ENCODE measurements at places on chromosomes 7 and 10.

- no peak for DNase-seq
These were observed 126.1 kb downstream of the AOAH start for GRCh38 chr7:36598054-36598674.

GRCh38 chr7:20089431-20089830, 127.8 kb downstream of the MACC1 start:
- DNase-seq: no peak

DNA sequence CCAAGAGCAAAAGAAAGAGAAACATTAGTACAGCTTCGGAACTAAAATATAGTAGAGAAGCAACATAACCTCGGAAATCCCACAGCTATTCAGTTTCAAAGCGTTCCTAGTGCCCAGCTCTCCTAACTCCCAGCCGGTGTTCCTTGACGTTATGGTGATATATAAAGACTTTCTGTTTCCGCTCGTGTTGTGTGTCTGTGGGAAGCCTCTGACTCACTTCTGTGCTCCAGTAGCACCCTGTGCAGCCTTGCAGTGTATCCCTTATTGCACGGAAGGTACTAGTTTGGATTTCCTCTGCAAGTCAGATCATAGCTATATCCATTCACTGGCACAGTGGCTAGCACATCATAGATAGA, 535 bp downstream of the ASAH2B start:
- DNase-seq: no peak

DNA sequence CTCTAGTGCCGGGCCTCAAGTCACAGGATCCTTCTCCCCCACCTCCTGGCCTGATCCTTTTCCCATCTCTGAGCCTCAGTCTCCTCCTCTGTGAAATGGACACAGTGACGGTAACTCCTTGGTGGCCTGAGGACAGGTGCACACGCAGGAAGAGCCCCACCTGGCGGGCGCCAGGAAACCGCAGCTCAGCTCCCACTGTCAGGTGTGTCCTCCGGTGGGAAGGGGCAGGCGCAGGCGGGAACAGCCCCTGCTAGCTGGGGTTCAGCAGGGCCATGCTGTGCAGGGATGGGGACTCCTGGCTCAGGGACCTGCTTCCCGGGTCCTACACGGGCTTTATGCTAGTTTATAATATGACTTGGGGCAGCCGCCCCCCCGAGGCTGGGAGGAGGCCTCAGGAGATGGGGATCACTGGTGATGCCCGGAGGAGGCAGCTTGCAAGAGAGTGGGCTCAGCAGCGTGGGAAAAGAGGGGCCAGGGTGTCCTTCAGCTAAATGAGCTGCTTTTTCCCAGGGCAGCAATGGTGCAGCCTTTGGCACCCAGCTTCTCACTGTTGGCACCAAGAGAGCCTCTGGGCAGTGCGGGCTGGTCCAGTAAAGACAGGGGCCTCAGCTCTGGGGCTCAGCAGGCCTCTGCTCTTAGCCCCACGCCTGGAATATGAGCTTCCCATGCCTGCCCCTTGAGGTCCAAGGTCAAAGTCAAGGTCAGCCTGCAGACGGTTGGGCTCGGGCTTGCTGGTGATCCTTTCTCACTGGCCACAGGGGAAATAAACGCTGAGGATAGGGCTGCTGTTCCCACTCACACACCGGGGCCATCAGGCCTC, 68.0 kb upstream of the FAM20C start:
- no peak for DNase-seq

DNA sequence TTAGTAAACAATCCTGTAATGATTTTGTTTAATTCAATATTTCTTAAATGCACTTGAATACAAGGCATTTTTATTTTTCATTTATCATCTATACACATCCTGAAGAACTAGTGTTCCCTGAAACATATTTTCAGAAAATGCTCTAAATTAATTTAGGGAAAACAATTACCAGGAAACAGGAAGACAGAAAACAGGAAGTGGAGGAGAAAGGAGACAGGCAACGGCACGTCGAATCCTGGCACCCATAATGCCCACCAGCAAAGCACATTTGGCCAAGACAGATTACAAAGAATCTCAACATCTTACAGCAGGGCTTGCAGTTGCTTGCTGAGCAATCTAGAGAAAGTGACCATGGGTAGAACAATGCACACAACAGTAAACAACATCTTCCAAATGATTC, 571.1 kb downstream of the GRID1 start:
- no peak for DNase-seq

DNA sequence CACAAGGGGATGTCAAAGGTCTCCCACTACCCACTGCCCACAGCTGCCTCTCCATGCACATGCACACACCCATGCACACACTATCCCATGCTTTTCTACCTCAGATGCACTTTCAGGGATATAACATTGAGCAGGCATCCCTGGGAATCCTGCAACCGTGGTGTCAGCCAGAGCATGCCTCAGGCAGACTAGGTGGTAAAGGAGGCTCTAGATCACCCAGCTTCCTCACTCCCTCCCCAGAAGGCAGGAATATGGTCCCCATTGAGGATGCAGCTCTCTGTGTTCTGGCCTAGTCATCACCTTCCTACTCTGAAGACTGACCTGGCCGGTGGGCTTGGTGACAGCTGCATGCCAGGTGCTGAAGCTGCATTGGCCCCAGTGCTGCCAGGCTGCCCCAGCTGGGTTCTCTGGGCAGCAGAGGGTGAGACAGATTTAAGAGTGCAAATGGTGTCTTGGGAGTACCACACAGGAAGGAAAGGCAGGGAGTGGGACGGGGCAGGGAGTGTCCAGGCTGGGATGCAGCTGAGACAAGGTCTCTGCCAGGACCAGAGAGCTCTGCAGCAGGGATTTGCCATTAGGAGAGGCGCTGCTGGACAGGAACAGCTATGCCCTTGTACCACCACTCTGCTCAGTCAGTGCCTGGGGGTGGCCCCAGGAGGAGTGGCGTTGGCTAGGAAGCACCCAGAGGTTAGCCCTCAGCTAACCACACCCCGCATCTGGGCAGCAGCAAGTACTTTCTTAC, 53.4 kb upstream of the GDF10 start:
- no peak for DNase-seq
